ENCODE measurements at places on chromosomes 2 and 18.

DNA sequence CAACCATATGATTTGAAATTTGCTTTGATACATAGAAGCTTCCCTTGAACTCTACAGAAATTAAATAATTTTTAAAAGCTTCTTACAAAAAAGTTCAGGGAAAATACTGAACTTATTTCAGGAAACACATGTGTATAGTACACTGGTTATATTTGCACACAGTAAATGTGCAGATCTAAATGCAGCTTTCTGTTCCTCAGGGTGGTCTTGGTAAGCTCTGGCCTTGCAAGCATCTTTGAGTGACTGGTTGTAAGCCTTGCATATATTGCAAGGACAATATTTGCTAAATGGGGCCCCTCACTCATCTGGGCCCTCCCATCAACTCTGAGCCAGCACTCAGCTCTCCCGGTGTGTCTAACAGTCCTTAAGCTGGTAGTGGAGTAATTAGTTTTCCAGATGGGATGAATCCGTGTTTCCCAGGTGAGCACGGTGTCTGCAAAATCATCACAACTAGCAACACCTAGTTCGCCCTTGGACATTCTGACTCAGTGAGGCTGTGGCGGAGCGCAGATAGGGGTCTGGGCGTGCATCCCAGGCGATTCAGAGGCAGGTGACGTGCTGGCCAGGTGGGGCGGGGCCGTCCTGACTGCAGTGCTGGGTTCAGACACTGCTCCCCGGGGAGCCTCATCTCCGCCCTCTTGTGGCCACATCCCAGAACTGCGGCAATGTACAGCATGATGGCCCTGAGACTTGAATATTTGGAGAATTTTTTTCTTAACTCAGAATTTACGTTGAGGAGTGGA lies 149.6 kb downstream of the MBP start:
- H3K4me3 ChIP-seq: no peak overlapping the region
- no peaks in the 10 kb centered on the region for H3K27me3 ChIP-seq
- peak; percentile 60 for DNase-seq
- no peak overlapping the region for H3K27ac ChIP-seq
- peaks cover 4% of the 10 kb centered on the region for H3K4me1 ChIP-seq

DNA sequence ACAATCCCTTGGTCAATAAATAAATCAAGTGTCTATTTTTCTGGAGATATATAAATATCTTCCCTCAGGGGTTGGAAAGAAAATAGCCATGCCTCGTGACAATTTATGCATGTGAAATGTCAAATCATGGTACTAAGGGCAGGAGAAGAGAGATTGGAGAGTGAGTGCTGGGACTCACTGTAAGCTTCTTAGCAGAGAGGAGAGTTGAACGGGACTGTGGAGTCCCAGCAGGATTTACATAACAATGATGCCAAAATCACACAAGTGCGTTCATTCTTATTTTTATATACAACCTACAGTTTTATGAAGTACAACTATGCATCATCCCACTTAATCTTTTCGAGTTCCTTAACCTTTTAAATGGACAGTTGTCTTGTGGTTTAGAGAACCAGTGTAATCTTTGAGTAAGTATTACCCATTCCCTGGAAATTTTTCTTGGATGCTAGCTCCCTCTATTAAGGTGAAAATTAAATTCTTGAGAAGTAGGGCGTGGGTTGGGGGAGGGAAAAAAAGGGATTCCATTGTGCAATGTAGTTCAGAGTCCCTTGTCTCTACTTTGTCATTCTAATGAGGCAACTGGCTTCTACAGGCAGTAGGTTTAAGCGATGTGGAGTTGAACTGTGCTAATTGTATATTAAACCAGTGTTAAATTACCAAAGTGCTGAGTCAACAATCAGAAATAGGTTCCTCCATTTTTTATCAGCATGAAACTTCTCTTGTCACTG lies 143.6 kb upstream of the EPHA4 start:
- H3K36me3 ChIP-seq: no peaks in the 10 kb centered on the region
- H3K27me3 ChIP-seq: no peaks in the 10 kb centered on the region
- H3K4me1 ChIP-seq: no peaks in the 10 kb centered on the region
- no peak for DNase-seq

DNA sequence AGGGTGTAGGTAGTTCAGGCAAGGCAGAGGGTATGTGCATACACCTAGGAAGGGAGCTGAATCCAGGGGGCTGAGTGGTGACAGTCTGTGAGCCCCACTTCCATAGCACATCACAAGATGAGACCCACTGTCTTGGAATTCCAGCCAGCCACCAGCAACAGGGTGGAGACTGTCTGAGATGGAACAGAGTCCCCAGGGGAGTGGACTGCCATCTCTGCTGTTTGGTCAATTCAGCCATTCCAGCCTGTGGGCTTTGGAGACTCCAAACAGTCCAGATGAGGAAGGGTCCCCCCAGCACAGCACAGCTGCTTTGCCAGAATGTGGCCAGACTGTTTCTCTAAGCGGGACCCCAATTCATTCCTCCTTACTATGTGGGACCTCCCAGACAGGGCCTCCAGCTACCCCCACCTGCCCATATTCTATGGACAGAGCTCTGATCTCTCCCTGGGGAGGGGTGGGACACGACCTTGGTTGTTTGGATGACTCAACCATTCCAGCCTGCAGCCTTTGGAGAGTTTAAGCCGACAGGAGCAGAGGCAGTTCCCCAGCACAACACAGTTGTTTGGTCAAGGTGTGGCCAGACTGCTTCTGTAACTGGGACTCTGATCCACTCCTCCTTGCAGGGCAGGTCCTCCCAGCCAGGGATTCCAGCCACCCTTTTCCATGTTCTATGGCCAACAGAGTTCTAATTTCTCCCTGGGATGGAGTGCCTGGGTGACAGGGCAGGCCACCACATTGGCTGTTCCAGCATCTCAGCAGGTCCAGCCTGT lies 178.0 kb downstream of the RND3 start:
- no peaks in the 10 kb centered on the region for H3K36me3 ChIP-seq
- peaks cover 2% of the 10 kb centered on the region for H3K27me3 ChIP-seq
- no peaks in the 10 kb centered on the region for H3K4me1 ChIP-seq
- H3K4me3 ChIP-seq: no peak overlapping the region
- DNase-seq: no peak

GRCh38 chr2:71494523-71495155 lies 41.3 kb downstream of the DYSF start:
- no peaks in the 10 kb centered on the region for H3K36me3 ChIP-seq
- no peak overlapping the region for H3K27ac ChIP-seq
- no peaks in the 10 kb centered on the region for H3K27me3 ChIP-seq
- no peak for DNase-seq
- H3K4me1 ChIP-seq: no peaks in the 10 kb centered on the region
- H3K4me3 ChIP-seq: no peak overlapping the region

- no peak overlapping the region for H3K4me3 ChIP-seq
- H3K27me3 ChIP-seq: no peaks in the 10 kb centered on the region
- H3K36me3 ChIP-seq: no peaks in the 10 kb centered on the region
- H3K4me1 ChIP-seq: no peaks in the 10 kb centered on the region
Observed at GRCh38 chr2:1876352-1876751, 132.0 kb upstream of the PXDN start.

DNA sequence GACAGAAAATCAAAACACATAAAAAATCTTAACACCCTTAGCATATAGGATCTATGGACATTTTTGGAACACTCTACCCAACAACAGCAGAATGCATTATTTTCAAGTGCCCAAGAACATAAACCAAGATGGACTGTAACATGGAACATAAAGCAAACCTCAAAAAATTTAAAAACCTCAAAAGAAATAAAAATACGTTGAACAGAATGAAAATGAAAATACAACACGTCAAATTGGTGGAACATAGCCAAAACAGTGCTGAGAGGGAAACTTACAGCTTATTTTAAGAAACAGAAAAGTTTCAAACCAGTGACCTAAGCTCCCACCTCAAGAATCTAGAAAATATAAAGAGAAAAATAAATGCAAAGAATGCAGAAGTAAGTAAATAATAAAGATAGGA lies 58.3 kb upstream of the BCL2L11 start:
- no peaks in the 10 kb centered on the region for H3K27me3 ChIP-seq
- H3K27ac ChIP-seq: no peak overlapping the region
- H3K4me1 ChIP-seq: no peaks in the 10 kb centered on the region
- no peaks in the 10 kb centered on the region for H3K36me3 ChIP-seq
- H3K4me3 ChIP-seq: no peak overlapping the region

DNA sequence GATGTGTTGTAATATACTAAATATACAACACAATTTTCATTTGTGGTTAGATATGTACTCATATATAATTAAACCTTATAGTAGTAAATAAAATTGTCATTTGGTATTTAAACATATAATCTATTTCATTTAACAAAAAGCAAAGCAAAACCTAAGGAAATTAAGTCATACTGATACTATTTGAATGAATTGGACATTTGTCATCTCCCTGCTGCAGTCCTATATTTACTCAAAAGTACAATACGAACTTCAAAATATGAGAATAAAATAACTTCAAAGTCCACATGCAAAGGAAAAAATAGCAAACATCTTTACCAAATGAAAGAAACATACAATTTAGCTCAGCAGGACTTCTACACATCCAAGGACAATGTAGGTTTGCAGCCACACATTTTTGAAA lies 11.8 kb upstream of the HAT1 start:
- H3K27me3 ChIP-seq: no peaks in the 10 kb centered on the region
- no peaks in the 10 kb centered on the region for H3K4me1 ChIP-seq
- H3K36me3 ChIP-seq: no peaks in the 10 kb centered on the region

GRCh38 chr2:132793532-132793931 lies 123.5 kb upstream of the LYPD1 start:
- H3K4me1 ChIP-seq: no peaks in the 10 kb centered on the region
- H3K27me3 ChIP-seq: no peaks in the 10 kb centered on the region
- DNase-seq: no peak
- no peak overlapping the region for H3K4me3 ChIP-seq

DNA sequence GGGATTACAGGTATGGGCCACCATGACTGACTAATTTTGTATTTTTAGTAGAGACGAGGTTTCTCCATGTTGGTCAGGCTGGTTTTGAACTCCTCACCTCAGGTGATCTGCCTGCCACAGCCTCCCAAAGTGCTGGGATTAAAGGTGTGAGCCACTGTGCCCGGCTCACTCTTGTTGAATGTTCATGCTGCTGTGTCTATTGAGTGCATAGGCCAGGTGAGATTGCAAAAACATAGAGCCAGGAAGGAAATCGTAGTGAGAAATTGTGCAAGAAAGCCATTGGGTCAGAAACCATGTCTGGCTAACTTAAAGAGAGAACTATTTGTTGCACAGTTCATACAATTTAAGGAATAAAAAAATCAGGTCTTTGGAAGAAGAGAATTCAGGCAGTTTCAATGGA lies 45.5 kb upstream of the FZD5 start:
- no peak for DNase-seq
- H3K4me3 ChIP-seq: no peak overlapping the region
- no peak overlapping the region for H3K27ac ChIP-seq
- no peaks in the 10 kb centered on the region for H3K4me1 ChIP-seq
- H3K27me3 ChIP-seq: no peaks in the 10 kb centered on the region

DNA sequence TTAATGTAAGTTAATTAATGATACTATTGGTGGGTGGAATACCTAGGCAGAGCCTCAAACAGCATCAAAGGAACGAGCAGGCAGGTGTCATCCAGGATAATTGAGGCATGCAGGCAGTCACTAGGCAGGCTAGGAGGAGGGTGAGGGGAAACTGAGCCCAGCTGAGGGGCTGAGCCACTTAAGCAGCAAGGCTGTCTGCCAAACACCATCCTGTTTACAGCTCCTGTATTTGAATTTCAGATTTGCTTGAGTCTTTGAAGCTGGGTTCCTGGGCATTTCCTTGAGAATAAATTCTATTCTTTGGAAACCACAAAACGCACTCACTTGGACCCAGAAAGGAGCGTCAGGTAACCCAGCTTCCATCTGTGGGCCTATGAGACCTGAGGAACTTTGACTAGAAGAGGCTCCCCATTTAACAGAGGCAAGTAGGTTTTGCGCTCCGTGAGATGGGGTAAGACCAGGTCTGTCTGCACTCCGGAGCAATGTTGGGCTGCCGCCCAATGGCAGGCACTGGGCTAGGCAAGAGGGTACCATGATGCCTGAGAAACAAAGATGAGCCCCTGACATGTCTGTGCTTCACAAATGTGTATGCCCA lies 2.0 kb downstream of the EDAR start:
- no peaks in the 10 kb centered on the region for H3K27me3 ChIP-seq
- peaks cover 7% of the 10 kb centered on the region for H3K4me1 ChIP-seq
- no peak for DNase-seq
- H3K36me3 ChIP-seq: no peaks in the 10 kb centered on the region
- H3K4me3 ChIP-seq: no peak overlapping the region
- H3K27ac ChIP-seq: no peak overlapping the region

- no peaks in the 10 kb centered on the region for H3K4me1 ChIP-seq
Observed at GRCh38 chr18:54209471-54210180, 14.8 kb downstream of the MBD2 start.

DNA sequence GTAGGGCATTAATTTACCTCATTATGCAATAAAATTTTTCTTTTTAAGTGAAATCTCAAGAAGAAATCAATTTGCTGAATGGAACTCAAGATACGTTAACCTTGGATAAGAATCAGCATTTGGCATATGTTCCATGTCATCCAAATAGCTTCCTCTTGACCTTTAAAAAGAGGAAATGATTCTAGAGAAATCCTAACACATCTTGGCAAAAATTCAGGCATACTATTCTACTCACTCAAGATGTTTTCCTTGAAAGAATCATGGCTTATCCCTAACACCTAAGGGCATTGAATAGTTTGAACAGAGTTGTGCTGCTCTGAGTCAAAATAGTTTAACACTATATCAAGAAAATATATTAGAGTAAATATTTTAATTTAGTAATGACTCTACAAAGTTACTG lies 678.0 kb downstream of the EPHA4 start:
- H3K27me3 ChIP-seq: no peaks in the 10 kb centered on the region
- H3K4me3 ChIP-seq: no peak overlapping the region
- H3K36me3 ChIP-seq: no peaks in the 10 kb centered on the region
- no peaks in the 10 kb centered on the region for H3K4me1 ChIP-seq

DNA sequence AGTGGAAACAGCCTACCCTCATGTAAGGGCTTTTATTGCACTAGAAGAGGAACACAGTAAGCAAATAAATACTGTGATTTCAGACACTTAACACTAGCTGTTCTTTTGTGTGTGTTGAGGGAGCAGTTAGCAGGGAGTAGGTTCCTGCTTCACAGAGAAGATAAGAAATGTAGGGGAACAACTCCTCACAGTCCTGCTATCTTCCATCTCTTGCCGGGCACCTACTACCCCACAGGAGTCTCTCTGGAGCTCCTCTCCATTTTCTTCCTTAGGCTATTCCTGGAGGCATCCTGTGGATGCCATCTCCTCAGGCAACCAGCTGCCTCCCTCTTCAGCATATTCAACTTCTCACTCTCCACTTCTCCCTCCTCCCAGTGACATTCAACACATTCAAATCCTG lies 145.0 kb downstream of the SRBD1 start:
- DNase-seq: no peak
- no peaks in the 10 kb centered on the region for H3K4me1 ChIP-seq
- no peak overlapping the region for H3K4me3 ChIP-seq
- H3K36me3 ChIP-seq: no peaks in the 10 kb centered on the region

- no peaks in the 10 kb centered on the region for H3K27me3 ChIP-seq
- no peaks in the 10 kb centered on the region for H3K4me1 ChIP-seq
- DNase-seq: no peak
- H3K4me3 ChIP-seq: no peak overlapping the region
Observed at GRCh38 chr18:34158881-34159690, 65.6 kb downstream of the NOL4 start.

- no peaks in the 10 kb centered on the region for H3K36me3 ChIP-seq
- no peak overlapping the region for H3K4me3 ChIP-seq
- no peaks in the 10 kb centered on the region for H3K4me1 ChIP-seq
- H3K27ac ChIP-seq: no peak overlapping the region
- no peak for DNase-seq
Observed at GRCh38 chr2:120404274-120404673, 58.3 kb downstream of the INHBB start.

- H3K4me1 ChIP-seq: no peaks in the 10 kb centered on the region
- no peak for DNase-seq
- no peak overlapping the region for H3K27ac ChIP-seq
- no peak overlapping the region for H3K4me3 ChIP-seq
- H3K27me3 ChIP-seq: no peaks in the 10 kb centered on the region
- H3K36me3 ChIP-seq: no peaks in the 10 kb centered on the region
Observed at GRCh38 chr2:237350070-237350469, 63.9 kb downstream of the COL6A3 start.

All from effector memory CD4-positive, alpha-beta T cell (primary cell).